Stomach (tissue), 19 donors: ENCODE measurements at places on chromosomes 2 and 18. TPM values are rescaled to one million over a fixed set of nuclear protein-coding genes. Genes with fewer than 3 reads are reported as not detected.

Gene MROH2A
- not detected for total RNA-seq

Gene VAMP8
- 53.2 TPM for total RNA-seq

Gene FOXD4L1
- total RNA-seq, result not detected

GRCh38 chr2:111116843-111117597 lies 3.7 kb upstream of the BCL2L11 start:
- H3K4me3 ChIP-seq, result peak overlapping the region; percentile 37
- no peaks in the 10 kb centered on the region for H3K36me3 ChIP-seq
- H3K27me3 ChIP-seq, result peaks cover 34% of the 10 kb centered on the region
- peaks cover 46% of the 10 kb centered on the region for H3K4me1 ChIP-seq
- H3K27ac ChIP-seq, result no peak overlapping the region
- DNase-seq, result peak; percentile 93

DNA sequence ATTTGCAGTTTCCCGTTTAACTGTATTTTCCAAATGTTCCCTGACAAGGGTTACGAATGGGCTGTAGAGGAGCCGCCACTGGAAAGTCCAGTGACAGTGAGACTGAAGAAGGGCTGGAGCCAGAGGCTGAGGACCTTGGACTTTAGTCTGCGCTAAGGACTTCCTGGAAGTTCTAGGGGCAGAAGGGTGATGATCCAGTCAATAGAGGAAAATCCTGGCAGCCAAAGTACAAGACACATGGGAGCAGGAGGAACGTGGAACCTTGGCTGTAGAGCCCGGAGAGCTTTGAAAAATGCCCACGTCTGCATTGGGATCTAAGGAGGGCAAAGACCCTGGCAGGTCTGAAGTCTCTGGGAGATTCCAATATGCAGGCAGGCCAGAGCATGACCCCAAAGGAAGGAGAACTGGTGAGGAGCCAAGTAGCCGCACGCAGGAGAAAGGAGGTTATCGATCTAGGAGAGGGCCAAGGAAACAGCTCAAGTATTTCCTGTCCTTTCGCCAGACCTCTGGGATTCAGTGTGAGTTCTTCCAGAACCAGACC lies 28.5 kb downstream of the MBP start:
- H3K27me3 ChIP-seq, result no peaks in the 10 kb centered on the region
- no peak for DNase-seq
- H3K4me3 ChIP-seq, result no peak overlapping the region

DNA sequence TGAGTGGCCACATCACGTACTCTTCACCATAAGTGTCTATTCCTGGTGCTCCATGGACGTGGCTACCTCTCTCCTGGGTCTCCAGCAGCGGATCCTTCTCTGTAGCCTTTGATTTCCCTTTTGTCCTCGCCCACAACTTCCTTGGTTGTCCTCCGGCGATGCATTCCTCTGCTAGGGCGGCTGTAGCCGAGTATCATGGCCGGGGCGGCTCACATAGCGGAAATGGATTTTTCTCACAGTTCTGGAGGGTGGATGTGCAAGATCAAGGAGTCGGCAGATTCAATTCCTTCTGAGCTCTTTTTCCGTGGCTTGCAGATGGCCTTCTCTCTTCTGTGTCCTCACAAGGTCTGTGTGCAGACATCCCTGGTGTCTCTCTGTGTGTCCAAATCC lies 35.7 kb downstream of the ACKR3 start:
- H3K36me3 ChIP-seq, result no peaks in the 10 kb centered on the region
- no peaks in the 10 kb centered on the region for H3K27me3 ChIP-seq
- no peak overlapping the region for H3K4me3 ChIP-seq
- no peak for DNase-seq

DNA sequence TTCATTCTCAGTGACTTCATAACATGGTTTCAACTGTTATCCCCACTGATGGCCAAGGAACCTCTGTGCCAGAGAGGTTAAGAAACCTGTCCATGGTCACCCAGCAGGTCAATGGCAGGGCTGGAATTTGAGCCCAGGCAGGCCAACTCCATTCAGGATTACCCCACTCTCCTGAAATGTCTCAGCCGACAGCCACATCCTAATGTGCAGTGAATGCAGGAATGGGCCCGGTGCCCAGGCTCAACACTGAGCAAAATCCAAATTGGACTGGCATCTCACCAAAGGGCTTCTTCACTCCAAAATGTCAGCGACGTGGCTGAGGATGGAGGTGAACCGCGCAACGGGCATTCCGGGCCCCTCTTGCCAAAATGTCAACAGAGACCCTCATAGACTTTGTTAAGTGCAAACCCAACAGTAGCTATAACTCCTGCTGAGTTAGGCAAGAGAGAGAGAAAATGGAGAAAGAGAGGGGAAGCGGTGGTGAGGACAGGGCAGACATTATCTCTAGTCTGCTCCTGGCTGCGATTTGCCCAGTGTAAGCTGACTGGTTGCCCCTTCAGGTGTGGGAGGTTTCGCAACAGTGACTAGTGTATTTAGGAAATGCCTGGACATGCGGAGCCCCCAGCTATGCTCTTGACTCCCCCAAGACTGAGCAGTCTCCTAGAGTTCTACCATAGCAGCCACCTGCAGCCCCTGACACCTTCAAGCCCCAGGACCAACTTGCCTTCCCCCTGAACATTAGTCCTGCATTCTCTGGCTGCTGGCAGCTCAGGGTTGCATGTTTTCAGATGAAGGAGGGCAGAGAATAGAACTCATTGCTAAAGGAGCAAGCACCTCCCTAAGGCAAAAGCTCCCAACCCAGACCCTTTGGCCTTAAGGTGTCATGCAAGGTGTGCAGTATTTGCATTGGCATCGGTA lies 167.7 kb downstream of the ANAPC1 start:
- no peak for DNase-seq
- H3K4me1 ChIP-seq, result no peaks in the 10 kb centered on the region
- no peaks in the 10 kb centered on the region for H3K27me3 ChIP-seq
- no peak overlapping the region for H3K27ac ChIP-seq
- no peak overlapping the region for H3K4me3 ChIP-seq
